ENCODE measurements at places on chromosomes 6 and 20.

- no peak for DNase-seq
These were observed 106.3 kb downstream of the RNF144B start for GRCh38 chr6:18493382-18493891.

GRCh38 chr6:40778196-40778595, 191.0 kb upstream of the LRFN2 start:
- DNase-seq = no peak

GRCh38 chr20:57240581-57241362, 25.7 kb downstream of the BMP7 start:
- DNase-seq = no peak

DNA sequence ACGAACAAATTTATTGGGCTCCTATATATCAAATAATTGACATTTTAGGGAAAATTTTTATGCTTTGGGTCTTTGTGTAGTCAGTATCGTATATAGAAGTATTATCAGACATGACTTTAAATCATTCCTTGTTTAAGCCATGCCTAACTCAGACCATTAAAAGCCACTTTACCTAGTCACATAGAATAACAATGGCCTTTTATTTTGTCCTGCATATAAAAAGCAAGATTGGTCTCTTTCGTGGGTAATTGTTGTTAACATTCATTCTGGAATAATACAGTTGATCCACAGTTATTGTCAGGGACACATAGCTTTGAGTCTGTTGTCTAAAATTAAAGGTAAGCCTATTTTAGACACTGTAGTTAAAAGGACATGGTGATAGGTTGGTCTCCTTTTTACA, 47.4 kb downstream of the PLEKHG1 start:
- no peak for DNase-seq

DNA sequence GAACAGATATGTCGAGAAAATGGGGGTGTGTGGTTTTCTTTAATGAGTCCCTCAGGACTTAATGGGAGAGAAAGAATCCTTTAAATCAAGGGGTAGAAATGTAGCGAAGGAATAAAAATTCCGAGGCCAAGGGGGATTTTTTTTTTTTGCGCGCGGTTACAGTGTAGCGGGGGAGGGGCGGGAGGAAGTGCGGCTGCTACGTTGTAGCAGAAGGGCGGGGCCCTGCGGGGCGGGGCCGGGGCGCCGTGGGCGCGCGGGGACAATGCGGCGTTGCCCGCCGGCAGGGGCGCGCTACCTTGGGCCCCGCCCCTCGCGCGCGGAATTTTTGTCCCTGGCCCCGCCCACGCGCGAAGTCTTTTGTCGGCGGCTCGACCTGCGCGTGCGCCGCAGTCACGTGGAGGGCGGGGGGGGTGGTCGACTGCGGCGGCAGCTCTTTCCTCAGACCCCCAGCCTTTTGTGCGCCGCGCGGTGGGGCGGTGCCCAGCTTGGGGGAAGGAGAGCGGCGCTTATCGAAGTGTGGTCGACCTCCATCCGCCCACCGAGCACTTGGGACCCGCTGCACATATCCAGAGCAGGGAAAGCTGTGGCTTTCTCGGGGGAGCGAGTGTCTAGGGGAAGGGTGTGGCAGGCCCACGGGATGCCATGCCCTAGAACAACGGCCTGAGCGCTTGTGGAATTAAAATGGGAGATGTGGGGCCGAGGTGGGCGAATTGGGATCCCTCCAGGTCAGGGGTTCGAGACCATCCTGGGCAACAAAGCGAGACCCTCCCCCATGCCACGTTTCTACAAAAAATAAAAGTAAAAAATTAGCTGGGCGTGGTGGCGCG, 1.3 kb downstream of the TUBB start:
- DNase-seq = peak; percentile 90

DNA sequence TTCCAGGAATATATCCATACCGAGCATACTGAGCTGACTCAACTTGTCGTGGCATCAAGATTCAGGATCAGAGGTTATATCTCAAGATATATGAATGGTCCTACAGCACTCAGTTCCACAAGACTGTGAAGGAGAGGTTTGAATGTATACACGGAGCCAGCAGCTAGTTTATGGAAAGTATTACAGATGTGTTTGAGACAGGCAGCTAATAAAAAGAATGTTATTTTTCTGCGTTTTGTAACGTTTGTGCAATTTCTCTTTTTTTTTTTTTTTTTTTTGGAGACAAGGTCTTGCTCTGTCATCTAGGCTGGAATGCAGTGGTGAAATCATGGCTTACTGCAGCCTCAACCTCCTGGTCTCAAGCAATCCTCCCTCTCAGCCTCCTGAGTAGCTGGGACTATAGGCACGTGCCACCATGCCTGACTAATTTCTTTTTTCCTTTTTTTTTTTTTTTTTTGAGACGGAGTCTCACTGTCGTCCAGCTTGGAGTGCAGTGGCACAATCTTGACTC, 3.4 kb upstream of the FAM110A start:
- no peak for DNase-seq

GRCh38 chr6:44036699-44037101, 90.6 kb downstream of the MRPL14 start:
- no peak for DNase-seq

- DNase-seq = no peak
These were observed 89.3 kb downstream of the L3MBTL3 start for GRCh38 chr6:130107710-130108109.
